SJSA1 (cell line): ENCODE measurements at places on chromosomes 16 and 17. TPM values are rescaled to one million over a fixed set of nuclear protein-coding genes. Genes with fewer than 3 reads are reported as not detected.

- DNase-seq: no peak
- no peak overlapping the region for H3K27ac ChIP-seq
- no peaks in the 10 kb centered on the region for H3K27me3 ChIP-seq
- H3K36me3 ChIP-seq: peaks cover 97% of the 10 kb centered on the region
- H3K4me1 ChIP-seq: peaks cover 10% of the 10 kb centered on the region
These were observed 66.1 kb downstream of the PLD6 start for GRCh38 chr17:17139972-17140589.

DNA sequence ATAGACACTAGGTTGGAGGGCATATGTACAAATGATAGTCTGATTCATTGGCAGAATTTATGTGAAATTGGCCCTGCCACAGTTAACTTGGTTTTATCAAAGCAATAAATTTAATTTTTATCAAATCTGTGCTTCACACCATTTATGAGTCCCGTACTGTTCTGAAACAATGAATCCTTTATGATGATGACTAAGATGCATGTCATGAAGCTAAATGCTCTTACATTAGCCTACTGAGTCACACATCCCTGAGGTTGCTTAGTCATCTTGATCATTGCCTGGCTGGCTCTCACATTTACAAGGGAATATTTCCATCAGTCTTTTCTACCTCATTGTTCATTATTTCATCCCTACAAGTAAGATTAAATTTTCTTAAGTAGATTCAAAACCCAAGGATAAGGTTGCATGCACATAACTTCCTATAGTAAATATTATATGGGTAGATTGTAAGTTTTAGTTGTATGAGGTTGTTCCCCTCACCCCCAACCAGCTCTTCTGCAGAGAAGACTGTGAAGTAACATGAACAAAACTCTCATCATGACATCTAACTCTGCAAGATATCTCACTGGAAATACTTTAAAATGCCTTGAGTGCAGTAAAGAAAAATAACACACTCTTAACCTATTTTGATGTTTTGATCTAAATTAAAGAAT lies 170.7 kb downstream of the CYB561 start:
- H3K4me3 ChIP-seq: no peak overlapping the region
- peak overlapping the region; percentile 61 for H3K27ac ChIP-seq
- H3K36me3 ChIP-seq: no peaks in the 10 kb centered on the region
- H3K27me3 ChIP-seq: no peaks in the 10 kb centered on the region
- peaks cover 31% of the 10 kb centered on the region for H3K4me1 ChIP-seq
- DNase-seq: peak; percentile 86

GRCh38 chr17:67639555-67639954 lies 78.2 kb upstream of the NOL11 start:
- no peaks in the 10 kb centered on the region for H3K27me3 ChIP-seq
- no peak for DNase-seq
- H3K36me3 ChIP-seq: no peaks in the 10 kb centered on the region
- H3K4me1 ChIP-seq: no peaks in the 10 kb centered on the region

CBFA2T3 gene
- total RNA-seq: not detected in 2 replicates

PLSCR3 gene
- 13.3 and 14.2 TPM in 2 replicates for total RNA-seq
